ENCODE measurements at places on chromosomes 2 and 18. TPM values are rescaled to one million over a fixed set of nuclear protein-coding genes. Genes with fewer than 3 reads are reported as not detected.

Gene MC5R
- not detected for total RNA-seq

Gene LAMA1
- 11.0 TPM for total RNA-seq

Gene MAP3K20
- 49.7 TPM for total RNA-seq

Gene RIOK3
- total RNA-seq, result 151 TPM

Gene IHH
- total RNA-seq, result not detected

Gene HRH4
- total RNA-seq, result 0.11 TPM

Gene DCTN1
- total RNA-seq, result 144 TPM

Gene SRD5A2
- total RNA-seq, result not detected

Gene HOXD4
- total RNA-seq, result 1.6 TPM

Gene TAF4B
- total RNA-seq, result 4.6 TPM

Gene STPG4
- total RNA-seq, result 0.52 TPM

Gene CGREF1
- 6.9 TPM for total RNA-seq

Gene UGT1A8
- total RNA-seq, result not detected

Gene RND3
- total RNA-seq, result 497 TPM

Gene GCKR
- total RNA-seq, result 0.78 TPM

Gene IL1RL1
- 0.65 TPM for total RNA-seq

Gene CRYGD
- not detected for total RNA-seq

Gene GPR75
- 4.5 TPM for total RNA-seq

Gene NMUR1
- 0.26 TPM for total RNA-seq

Gene KCNG2
- not detected for total RNA-seq

Gene HOXD12
- not detected for total RNA-seq

Gene RAB11FIP5
- 60.9 TPM for total RNA-seq

Gene CYRIA
- total RNA-seq, result 25.9 TPM

Gene ARHGAP25
- total RNA-seq, result 0.43 TPM

Gene TP53I3
- 23.8 TPM for total RNA-seq

Gene FHOD3
- 38.3 TPM for total RNA-seq

Gene CCDC74A
- 6.9 TPM for total RNA-seq

Gene CYS1
- 8.3 TPM for total RNA-seq

Gene PTPRN
- 0.13 TPM for total RNA-seq

Gene CAPN13
- total RNA-seq, result not detected

Gene RHOB
- 211 TPM for total RNA-seq

Gene TMEM198
- total RNA-seq, result 1.3 TPM

Gene CPLX4
- total RNA-seq, result not detected

Gene CKAP2L
- 7.1 TPM for total RNA-seq

Gene BCL2L11
- 7.2 TPM for total RNA-seq

Gene FIGLA
- not detected for total RNA-seq

Gene NOSTRIN
- total RNA-seq, result 1.5 TPM

All from articular chondrocyte of knee joint (primary cell).